ENCODE measurements at places on chromosomes 7 and 10.

- no peak for DNase-seq
Observed at GRCh38 chr10:129472696-129473555, 5.9 kb downstream of the MGMT start.

DNA sequence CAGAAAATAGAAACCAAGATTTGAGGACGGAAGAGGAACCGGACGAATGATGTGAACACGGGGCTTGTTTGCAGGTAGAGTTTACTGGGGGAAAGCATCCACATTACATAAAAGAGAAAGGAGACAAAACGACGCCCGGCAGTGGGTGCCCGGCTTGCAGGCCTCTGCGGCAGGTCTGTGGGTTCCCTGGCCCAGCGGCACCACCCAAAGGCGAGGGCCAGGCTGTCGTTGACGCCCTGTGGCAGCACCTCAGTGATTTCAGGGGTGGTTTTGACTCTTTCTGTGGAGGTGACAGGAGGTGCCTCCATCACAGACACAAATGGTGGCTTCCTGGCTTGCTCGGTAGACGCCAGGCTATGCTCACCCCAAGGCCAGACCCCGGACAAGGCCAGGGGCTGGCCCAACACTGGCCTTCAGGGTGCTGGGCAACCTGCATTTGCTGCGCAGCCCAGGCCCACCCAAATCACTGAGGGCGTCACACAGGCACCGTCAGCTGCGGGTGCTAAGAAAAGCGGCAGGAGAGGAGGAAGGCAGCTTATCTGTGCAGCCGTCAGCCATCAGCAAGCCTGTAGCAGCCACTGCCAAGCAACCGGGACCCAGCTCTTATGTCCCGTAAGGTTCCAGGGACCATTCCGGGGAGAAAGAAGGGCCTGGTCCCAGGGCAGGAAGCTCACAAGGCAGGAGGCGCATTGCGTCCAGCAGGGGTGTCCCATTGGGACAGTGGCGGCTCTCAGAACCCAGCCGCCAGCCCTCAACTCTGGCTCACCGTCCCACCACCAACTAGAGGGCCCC, 230.3 kb downstream of the PTPRN2 start:
- no peak for DNase-seq

DNA sequence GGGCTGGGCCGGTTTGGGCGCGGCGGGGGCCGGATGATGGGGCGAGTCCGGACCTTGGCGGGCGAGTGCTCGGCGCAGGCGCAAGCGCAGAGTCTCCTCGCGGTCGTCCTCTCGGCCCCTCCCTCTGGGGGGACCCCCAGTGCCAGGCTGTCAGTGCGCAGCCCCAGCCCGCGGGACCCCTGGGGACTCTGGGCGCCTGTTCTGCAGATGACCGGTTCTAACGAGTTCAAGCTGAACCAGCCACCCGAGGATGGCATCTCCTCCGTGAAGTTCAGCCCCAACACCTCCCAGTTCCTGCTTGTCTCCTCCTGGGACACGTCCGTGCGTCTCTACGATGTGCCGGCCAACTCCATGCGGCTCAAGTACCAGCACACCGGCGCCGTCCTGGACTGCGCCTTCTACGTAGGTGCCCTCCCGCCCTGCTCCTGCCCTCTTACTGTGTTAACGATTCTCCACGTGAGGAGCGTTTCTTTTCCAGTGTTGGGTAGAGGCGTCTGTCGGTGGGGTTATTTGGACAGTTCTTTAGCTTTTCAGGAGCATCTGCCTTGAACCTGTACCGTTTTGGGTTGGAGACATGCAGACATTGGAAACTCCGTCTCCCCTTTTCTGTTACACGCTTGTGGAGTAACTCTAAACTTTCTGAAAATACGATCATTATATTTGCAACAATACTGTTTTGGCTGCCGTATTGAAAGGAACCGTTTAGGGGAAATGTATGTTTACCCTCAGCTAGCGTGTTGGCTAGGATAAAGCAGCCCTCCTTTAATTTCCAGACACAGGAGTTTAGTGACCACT, 706 bp downstream of the BUB3 start:
- peak; percentile 21 for DNase-seq

- peak; percentile 74 for DNase-seq
Observed at GRCh38 chr10:123911866-123912265, 20.3 kb upstream of the CPXM2 start.

- no peak for DNase-seq
Observed at GRCh38 chr7:64581391-64581790, 18.5 kb upstream of the ZNF680 start.

GRCh38 chr7:55965100-55965470, 700 bp downstream of the NIPSNAP2 start:
- no peak for DNase-seq

- no peak for DNase-seq
Observed at GRCh38 chr10:130015075-130015695, 51.1 kb upstream of the EBF3 start.

DNA sequence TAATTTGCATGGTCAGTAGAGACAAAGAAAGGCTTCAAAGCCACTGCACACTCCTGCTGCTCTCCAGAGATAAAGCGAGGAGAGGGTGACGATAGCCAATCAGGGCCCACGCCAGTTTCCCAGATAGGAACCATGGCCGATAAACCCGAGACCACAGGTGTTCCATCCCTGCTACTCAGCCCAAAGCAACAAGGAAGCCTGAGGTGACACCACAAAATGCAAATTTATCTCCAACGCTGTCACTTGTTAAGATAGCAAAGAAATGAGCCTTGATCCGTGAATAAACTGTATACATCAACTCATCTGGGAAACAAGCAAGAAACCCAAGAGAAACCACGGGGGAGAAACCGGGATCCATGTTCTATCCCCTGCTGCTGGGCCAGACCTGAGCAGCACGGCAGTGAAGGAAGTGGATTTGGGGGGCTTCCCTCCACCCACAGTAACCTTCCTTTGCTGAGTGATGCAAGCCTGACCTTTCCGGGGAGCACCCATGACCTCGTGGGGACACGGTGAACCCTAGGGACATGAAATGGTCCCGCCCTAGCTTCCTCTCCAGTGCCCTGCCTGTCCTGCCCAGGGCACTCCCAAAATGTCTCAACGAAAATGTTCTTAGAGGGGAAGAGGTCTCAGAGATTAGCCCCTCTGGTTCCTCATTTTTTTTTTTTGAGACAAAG, 164.6 kb downstream of the PTPRN2 start:
- no peak for DNase-seq

GRCh38 chr7:50641442-50642405, 76.5 kb upstream of the DDC start:
- no peak for DNase-seq

- DNase-seq = no peak
Observed at GRCh38 chr10:128896963-128897362, 570.1 kb upstream of the MGMT start.

DNA sequence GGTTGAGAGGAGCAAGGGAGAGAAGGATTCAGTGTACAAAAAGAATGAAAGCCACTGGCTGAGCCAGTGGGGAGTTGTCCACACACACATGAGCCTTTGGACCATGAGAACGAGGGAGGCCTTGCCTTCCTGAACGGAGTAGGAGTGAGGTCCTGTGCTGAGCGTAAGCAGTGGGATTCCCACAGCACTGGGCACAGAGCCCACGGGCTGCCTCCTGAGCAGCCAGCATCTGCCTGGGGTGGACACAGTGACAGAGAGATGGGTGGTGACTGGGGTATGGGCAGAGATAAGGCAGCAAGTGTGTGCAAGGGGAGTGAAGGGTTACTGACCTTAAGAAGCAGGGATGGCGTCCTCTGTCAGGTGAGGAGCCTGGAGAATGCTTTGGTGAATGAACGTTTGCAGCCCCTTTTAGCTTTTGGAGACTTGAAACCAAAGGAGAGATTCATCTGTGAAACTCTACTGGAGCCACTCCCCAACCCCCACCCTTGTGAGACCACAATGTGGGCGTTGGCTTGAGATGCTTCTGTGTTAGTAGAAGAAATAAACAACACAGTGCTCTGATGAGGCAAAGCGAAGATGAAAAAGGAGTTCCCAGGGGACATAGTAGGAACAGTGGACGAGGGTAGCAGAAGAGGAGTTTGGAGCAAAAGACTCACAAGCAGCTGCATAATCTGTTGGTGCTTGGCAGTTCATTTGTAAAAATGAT, 56.5 kb downstream of the FIGNL1 start:
- no peak for DNase-seq

- no peak for DNase-seq
Observed at GRCh38 chr10:54576541-54576940, 224.5 kb downstream of the PCDH15 start.

- no peak for DNase-seq
Observed at GRCh38 chr7:154777489-154777888, 225.4 kb downstream of the PAXIP1 start.

DNA sequence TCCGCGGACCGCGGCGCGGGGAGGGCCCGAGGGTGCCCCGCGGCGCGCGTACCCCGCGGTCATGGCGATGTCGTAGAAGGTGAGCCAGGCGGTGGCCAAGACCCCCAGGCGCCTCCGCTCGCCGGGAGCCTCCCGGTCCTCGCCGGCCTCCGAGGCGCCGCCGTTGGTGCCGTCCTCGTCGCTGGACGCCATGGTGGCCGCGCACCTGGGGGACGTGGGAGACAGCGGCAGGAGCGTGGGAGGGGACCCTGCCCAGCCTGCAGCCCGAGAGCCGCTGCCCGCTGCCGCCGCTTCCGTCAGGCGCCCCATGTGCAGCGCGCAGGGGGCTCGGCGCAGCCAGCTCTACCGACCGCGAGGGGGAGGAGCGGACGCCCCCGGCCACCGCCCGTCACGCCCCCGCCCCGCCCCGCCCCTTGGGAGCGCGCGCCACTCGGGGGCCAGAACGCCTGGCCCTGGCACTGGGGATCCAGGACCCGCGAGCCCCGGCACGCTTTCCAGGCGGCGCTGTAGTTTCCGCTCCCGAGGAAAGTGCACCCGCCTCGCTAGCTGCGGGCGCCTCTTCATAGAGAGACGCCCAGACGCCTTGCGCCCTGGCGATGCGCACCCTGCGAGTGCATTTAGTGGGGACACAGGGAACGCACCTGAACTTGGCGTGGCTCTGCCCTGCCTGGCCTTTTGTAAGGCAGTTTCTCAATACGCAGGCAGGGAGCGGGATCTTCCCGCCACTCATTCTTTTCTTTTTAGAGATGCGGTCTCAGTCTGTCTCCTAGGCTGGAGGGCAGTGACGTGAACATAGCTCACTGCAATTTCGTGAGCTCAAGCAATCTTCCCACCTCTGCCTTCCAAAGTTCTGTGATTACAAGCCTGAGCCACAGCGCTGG, at the start of gene HACD1:
TSS of gene HACD1 (minus strand) at position 344 of the 881 bp plus-strand sequence. CDS start at position 309, 35 bp downstream.
- peak; percentile 42 for DNase-seq

GRCh38 chr7:1639071-1639470, 31.0 kb upstream of the ELFN1 start:
- no peak for DNase-seq

GRCh38 chr10:118729641-118730258, 25.0 kb downstream of the CACUL1 start:
- no peak for DNase-seq

- DNase-seq = peak; percentile 57
Observed at GRCh38 chr7:4958477-4959301, at the start of gene MMD2. MMD2 (minus strand) TSS chr7:4959187; CDS start chr7:4959017, 170 bp downstream.

DNA sequence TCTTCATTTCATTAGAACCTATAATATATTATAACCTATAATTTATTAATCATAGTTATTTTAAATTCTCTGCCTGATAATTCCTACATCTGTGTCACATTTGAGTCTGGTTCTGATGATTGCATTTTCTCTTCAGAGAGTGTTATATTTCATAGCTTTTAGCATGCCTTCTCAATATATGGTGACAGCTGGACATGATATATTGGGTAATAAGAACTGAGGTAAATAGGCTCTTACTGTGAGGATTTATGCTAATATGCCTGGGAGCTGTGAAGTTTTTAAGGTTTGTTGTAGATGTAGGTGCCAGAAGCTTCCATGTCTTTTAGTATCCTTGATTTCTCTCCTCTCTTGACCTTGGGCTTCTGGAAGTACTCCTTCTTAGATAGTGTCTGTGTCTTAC, 325.9 kb upstream of the SEMA3D start:
- DNase-seq = no peak

- no peak for DNase-seq
Observed at GRCh38 chr10:71435571-71436267, 39.0 kb downstream of the CDH23 start.

GRCh38 chr7:113301141-113301540, 182.8 kb upstream of the SMIM30 start:
- no peak for DNase-seq

Measured in NCI-H2171 (cell line).